ENCODE measurements at places on chromosomes 12 and 14.

GRCh38 chr12:118064608-118065007 lies 3.6 kb upstream of the WSB2 start:
- DNase-seq, result no peak

GRCh38 chr14:77495334-77495733 lies 3.3 kb downstream of the ISM2 start:
- no peak for DNase-seq

DNA sequence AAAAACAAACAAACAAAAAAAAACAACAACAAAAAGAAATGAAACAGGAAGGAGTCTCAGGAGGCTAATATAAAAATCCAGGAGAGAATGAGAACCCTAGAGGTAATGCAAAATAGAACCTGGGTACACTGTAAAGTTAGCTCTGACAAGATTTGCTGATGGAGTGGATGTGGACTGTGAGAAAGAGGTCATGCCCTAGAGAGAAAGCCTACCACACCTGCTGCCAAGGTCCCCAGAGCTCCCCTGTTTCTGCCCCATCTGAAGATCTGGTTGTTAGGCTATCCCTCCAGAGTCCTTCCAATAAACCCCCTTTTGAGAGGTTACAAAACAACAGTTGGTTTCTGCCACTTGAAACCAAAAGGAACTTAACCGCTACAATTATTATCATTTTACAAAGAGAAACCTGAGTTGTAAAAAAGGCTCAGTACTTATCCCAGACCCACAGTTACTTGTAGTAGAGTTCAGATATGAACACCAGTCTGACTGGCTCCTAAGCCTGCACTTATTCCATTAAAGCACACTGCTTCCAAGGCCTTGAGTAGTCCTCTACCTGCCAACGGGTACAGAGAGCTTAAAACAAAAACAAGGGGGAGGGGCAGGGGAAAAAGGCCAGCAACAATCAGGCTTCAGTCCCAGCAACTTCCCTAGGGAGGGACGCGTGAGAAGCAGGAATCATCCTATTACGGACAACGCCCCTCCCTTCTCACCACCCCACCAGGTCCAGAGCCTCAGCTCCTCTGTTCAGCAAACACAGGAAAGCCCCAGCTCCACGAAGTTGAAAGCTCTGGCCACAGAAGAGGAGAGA lies 27.7 kb downstream of the PPP1R13B start:
- no peak for DNase-seq

- no peak for DNase-seq
These were observed 21.4 kb downstream of the ADGRD1 start for GRCh38 chr12:130975116-130975515.

DNA sequence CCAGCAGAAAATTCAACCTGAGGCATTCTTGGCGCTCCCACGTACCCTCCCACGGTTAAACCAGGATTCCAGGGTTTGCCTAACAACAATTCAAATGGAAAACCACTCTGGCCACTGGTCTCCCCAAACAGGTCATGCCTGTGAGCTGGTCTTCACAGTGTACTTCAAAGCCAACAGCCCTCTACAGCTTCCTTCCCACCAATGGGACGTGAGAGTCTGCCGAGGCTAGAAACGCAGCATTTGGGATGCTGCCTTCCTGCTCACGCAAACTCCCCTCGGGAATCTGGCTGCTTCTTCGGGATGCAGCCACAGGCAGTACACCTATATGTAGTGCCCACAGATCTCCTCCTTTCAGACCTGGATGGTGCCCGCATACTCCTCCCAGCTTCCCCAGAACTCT lies 149.1 kb downstream of the KLHL28 start:
- no peak for DNase-seq

DNA sequence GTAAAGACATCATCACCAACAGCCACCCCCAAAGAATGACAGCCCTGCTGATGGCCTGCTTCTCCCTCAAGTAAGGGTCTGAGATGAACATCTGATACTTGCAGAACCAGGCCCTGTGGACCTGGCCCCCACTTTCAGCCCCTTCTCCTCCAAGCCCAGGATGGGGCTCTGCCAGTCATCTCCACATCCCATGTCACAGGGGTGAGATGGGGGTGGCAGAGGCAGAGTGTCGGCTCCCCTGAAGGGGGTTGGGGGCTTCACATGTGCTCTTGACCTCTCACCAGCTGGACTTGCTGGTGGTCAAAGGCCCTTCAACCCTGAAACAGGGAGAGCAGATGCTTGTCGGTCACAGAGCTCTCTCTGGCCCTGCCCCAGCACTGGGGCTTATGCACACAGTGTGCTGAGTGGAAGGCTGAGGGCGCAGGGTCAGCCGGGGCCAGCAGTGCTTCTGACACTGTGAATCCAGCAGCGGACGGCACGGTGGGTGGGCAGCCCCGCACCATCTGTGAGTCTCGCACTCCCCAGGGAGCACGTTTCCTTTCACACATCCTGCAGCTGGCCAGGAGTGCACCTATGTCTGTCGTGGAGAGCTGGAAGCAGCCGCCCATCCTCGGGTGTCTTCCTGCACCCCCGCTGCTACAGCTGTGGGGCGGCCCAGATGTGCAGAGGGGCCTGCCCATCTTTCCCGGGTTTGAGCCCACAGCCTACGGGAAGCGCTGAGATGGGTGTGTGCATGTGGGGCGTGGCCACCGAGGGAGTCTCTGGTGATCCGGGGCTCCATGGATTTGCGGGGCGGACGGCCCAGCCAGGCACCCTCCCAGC lies 94.3 kb downstream of the ADGRD1 start:
- DNase-seq, result no peak

DNA sequence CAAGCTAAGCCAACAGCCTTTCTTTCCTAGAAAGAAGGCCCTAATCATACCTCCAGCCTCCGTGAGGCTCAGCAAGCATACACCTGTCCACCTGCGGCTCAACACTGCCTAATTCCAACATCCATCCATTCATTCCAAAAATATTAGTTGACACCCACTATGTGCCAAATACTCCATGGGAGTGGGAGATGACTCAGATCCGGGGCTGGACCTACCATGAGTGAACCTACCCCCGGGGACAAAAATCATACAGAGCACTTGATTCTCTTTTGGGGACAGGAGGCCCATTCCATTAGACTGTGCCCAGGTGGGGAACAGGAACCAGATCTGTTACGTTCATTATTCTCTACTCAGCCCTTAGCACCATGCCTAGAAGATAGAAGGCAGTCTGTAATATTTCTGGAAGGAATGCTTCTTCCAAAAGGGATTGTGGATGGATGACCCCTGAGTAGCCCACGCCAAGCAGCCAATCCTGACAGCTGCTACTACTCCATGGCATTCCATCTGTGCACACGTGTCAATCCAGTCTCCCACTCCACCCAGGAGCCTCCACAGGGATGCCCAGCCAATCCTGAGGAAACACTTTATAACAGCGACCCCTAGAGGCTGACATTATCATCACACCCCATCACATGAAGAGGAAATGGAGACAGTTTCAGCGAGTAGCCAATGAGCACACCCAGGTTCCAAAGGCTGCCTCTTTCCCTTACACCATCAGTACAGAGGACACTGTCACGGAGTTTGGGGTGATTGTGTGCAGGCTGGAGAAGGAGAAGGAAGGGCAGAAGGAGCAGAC lies 170.7 kb downstream of the ESRRB start:
- DNase-seq, result no peak

- no peak for DNase-seq
These were observed 114.2 kb downstream of the DAD1 start for GRCh38 chr14:22474730-22475351.

GRCh38 chr12:110037315-110037714 lies 11.0 kb downstream of the C12orf76 start:
- DNase-seq, result no peak

DNA sequence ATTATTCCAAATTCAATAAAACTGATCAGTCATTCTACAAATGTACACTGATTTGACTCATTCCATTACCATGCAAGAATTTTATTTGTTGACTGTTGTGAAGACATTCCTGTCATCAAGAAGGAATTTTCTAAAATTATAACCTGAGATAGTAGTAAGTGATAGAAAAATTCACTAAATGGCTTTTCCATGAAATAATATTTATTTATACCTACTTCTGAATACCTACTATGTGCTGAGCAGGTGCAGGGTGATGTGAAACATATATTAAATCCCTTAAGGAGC lies 841.7 kb downstream of the NRXN3 start:
- DNase-seq, result no peak

- peak; percentile 54 for DNase-seq
These were observed 293.0 kb upstream of the TBX3 start for GRCh38 chr12:114976959-114977358.
